Epithelial cell of alveolus of lung (primary cell): ENCODE measurements at places on chromosomes 7 and 10. TPM values are rescaled to one million over a fixed set of nuclear protein-coding genes. Genes with fewer than 3 reads are reported as not detected.

Gene CCZ1B
- 6.6 and 40.0 TPM in 2 replicates for total RNA-seq

Gene SLC13A4
- not detected in 2 replicates for total RNA-seq

Gene ASZ1
- 0.24 TPM in 1 of 2 replicates, not detected in the other for total RNA-seq

Gene PRKAR2B
- 7.9 and 47.7 TPM in 2 replicates for total RNA-seq

Gene PLXDC2
- total RNA-seq: 11.2 and 94.5 TPM in 2 replicates

Gene C10orf62
- not detected in 2 replicates for total RNA-seq

Gene PTPRN2
- total RNA-seq: 0.78 and 2.7 TPM in 2 replicates

Gene AKR1C2
- total RNA-seq: 3.7 and 4.7 TPM in 2 replicates
